ELR (cell line): ENCODE measurements at places on chromosomes 12 and 14.
A peak's percentile ranks its signal among the peaks of the same experiment; 100 is the strongest.

- DNase-seq: no peak
Measured at GRCh38 chr14:104224131-104224505, 85.7 kb downstream of the KIF26A start.

DNA sequence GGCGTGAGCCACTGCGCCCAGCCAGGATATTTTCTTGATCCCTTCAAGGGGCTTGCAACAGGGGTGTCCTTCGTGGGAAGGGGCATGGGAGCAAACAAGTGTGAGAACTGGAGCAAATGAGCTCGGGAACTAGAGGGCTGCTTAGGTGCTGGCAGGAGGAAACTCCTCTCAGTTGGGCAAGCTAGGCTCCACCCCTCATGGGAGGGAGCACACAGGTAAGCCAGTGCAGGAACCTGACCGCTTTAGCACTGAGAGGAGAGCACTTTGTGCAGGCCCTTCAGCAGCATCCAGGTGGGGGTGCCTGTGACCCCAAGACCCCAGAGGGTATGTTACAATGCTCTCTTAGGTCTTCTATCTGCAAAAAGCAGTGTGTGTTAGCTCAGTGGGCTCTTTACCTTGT is 755.4 kb upstream of the MDGA2 start:
- DNase-seq: no peak

DNA sequence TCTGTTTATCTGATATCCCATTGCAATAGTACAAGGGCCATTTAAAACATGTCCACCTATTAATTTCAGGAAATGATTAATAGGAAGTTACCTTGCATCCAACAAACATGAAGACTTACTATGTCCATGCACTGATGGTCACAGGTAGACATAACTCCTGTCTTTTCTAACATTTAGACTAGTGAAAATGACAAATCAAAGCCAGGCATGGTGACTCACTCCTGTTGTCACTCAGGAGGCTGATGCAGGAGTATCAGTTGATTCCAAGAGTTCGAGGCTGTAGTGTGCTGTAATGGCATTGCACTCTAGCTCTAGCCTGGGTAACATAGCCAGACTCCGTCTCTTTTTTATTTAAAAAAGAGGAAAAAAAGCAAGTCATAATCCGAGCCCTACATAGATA is 14.8 kb downstream of the HSP90B1 start:
- DNase-seq: no peak

GRCh38 chr12:3117144-3117581 is 40.0 kb downstream of the TSPAN9 start:
- DNase-seq: peak; percentile 81

- DNase-seq: no peak
Measured at GRCh38 chr12:113135178-113136127, at the start of gene RASAL1. Gene RASAL1 (minus strand): TSS chr12:113135761. CDS start chr12:113135462, 299 bp downstream.

DNA sequence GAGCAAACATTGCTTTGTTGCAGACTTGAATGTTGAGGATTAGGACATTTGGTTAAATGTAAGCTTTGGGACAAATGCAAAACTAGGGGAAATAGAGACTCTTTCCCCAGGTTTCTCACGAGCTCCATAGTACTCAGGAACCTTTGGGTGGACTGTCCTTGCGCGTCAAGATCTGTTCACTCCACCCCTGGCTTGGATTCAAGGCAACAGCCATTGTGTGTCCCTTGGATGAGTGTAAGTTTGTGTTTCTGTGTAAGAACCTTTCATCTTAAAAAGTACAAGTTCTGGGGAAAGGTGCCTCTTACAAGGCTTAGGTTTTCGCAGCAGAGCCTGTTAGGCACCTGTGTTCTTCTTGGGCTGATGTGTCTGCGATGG is 3.7 kb downstream of the SUSD6 start:
- DNase-seq: no peak

GRCh38 chr12:100489251-100489820 is 15.7 kb downstream of the NR1H4 start:
- DNase-seq: no peak

GRCh38 chr12:122866379-122866778 is 29.5 kb downstream of the VPS37B start:
- no peak for DNase-seq

DNA sequence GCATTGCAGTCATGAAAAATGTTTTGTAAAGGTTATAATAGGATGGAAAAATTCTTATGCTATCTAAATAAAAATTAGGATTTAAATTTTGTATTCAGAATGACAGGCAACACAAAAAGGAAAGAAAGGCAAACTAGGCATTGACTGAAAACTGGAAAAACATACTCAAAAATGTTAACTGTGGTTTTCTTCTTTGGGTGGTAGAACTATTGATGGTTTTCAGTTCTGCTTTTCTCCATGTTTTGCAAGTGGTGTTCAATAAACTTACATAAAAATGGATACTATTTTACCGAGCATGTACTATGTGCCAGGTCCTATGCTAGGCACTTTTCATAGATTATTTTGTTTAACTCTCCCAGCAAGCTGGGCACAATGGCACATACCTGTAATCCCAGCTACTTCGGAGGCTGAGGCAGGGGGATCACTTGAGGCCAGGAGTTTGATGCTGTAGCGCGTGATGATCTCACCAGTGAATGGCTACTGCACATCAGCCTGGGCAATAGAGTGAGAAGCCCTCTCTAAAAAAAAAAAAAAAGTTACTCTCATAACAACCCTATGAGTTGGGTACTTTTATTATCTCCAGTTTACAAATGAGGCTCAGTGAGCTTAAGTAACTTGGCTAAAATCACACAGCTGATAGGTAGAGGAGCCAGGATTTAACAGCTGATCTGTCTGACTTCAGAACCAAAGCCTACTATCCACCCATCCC is 26.3 kb upstream of the TCP11L2 start:
- DNase-seq: no peak

DNA sequence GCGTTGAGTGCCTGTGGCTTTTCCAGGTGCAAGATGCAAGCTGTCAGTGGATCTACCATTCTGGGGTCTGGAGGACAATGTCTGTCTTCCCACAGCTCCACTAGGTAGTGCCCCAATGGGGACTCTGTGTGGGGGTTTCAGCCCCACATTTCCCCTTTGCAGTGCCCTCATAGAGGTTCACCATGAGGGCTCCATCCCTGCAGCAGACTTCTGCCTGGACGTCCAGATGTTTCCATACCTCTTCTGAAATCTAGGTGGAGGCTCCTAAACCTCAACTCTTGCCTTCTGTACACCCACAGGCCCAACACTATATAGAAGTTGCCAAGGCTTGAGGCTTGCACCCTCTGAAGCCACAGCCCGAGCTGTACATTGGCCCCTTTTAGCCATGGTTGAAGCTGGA is 52.9 kb downstream of the PRKCH start:
- DNase-seq: no peak

GRCh38 chr12:117789195-117789912 is 179.4 kb downstream of the KSR2 start:
- DNase-seq: no peak
